CD8-positive, alpha-beta memory T cell (primary cell): ENCODE measurements at places on chromosomes 7 and 10.

GRCh38 chr10:124532106-124532641, 70.6 kb downstream of the LHPP start:
- DNase-seq, result no peak

DNA sequence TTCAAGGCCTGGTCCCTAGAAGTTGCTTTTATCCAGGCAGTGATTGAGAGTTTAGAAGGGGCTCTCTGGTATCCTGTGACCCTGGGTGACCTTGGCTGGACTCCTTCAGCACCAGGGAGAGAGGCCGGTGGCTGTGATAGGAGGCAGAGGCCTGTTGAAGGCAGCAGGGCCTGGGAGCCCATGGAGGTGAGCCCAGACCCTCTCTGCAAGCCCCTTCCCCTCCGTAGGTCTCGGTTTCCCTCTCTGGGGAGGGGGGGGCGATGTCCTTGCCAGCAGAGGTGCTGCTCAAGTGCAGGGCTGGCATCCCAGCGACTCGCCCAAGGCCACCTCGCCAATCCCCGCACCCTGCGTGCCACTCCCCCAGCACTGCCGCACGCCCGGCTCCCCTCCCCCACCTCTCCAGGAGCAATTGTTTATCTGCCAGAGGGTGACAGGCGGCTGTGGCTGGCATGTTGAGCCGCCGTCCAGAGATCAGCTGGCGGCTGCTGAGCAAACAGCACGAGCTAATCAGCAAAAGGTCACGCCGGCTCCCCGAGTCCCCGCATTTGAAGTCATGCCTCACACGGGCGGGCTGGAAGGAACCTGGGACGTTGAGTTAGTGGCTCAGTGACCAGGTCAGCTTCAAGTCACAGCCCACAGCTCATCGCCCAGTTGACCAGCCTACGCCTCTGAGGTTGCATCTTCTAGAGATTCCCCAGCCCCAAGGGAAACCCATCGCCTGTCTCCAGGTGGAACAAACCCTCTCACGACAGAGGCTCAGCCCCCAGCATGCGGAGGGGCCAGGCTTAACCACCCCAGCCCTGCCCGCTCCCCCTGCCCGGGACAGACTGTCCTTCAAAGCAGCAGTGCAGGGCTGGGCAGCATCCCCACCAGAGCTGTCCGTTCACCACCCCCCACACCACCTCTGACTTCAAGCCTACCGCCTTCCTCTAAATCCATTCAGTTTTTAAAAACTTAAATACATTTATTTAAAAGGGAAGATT, 43.7 kb downstream of the ELFN1 start:
- DNase-seq, result no peak

DNA sequence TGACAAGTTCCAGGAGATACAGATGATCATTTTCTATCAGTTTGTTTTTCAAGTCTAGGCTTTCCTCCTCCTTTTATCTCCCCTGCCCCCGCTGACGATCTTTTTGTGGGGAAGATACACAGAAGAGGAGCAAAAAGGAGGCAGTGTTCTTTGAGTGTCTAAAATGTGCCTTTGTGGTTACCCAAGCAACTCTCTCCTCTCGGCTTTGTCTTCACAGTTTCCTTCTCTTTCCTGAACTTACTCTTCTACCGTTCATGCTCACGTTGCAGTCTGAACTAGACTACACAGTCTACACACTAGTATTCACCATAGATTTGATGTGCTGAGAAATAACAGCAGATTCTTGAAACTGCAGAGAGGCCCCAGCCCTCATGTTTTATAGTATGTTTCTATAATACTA, 23.6 kb downstream of the CEP41 start:
- DNase-seq, result no peak

DNA sequence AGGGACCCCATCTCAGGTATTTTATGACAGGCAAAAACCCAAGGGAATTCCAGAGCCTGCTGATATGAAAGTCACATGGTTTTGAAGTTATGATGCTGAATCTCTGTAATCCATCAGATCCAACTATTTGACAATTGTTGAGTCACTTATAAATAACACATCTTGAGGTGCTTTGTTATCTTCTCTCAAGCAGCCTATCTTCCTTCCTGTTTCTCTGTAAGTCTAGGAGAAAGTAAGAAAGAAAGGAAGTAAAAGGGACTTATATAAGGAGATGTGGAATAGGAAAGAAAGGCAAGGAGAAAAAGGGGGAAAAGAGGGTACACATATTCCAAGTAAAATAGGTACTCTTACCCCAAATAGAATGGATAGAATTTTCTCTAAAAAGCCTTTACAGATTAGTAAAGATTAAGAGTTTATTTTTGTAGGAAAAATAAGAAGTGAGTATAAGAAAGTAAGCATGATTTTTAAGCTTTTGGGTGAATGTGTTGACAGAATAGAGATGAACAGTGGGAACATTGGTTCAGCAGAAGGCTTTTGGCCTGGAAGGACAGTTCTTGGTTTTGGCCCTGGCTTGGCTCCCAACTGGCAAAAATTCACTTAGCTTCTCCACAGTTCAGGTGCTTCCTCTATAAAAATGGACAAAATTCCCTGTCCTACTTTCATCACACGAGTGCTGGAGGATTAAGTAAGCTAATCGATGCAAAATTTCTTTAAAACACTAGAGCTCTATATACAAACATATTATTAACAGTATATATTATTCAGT, 39.6 kb upstream of the ANK3 start:
- DNase-seq, result no peak

- DNase-seq, result no peak
Measured at GRCh38 chr7:149887311-149887710, 13.5 kb downstream of the ATP6V0E2 start.

DNA sequence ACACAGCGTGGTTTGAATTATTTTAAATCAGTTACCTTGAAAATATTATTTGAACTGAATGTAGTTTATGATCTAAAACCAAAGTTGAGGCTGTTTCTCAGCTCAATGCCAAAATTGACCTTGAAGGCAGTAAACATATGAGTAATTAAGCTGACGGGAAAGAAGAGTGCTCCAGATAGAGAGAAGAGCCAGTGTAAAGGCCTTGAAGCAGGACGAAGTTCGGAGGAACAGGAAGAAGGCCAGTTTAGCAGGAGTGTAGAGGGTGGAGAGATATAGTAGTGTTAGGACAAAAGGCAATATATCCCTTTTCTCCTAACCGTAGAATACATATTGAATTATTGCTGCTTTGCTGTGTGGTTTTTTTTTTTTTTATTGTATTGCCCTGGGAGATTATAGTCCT, 63.2 kb downstream of the CYP51A1 start:
- DNase-seq, result no peak

- DNase-seq, result peak; percentile 39
Measured at GRCh38 chr7:25098096-25099046, 26.7 kb downstream of the CYCS start.

GRCh38 chr7:134928554-134928953, 57.8 kb upstream of the AGBL3 start:
- DNase-seq, result no peak

- DNase-seq, result no peak
Measured at GRCh38 chr7:128025819-128026218, 5.4 kb downstream of the LRRC4 start.

DNA sequence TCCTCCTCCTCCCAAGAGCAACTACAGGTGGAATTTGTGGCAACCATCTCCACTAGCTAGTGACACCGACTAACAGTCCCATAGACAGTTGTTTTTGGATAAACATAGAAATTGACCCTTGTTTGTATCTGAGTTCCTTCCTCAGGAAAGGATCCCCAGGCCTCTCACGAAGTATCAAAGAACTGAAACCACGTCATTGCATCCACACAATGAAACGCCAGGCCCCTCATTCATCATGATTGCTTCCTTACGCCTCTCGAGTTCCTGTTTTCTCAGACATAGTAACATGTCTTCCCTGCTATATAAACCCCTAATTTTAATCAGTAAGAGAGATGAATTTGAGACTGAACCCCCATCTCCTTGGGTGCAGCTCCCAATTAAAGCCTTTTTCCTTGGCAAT, 18.1 kb downstream of the SLC35G1 start:
- no peak for DNase-seq

- no peak for DNase-seq
Measured at GRCh38 chr7:28483112-28483511, 70.8 kb downstream of the CREB5 start.

GRCh38 chr10:46062723-46063428, 16.8 kb upstream of the MSMB start:
- DNase-seq, result no peak

DNA sequence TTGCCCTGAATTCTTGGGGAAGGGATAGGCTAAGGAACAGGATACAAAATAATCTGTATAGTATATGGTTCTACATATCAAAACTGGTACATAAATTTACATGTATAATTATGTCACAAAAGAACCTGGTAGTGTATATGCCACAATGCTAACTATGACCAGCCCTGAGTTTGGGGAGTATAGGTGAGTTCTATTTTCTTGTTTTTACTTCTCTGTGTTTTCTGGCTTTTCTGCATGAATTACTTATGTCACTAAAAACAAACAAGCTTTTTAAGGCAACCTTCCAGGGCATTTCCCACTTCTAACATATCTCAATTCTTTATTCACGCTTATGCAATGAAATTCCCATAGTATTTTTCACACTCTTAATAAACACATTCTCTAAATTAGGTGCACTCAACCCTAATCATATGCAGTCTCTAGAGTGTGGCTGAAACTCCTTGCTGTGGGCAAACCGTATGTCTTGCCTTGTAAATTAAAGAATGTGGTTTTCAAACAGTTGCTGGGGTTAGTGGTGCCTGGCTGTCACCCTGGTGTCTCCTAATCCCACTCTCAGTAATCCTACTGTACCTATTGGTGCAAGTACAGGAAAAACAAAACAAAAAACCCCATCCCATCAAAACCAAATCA, 14.0 kb upstream of the INSIG1 start:
- DNase-seq, result no peak

GRCh38 chr10:34576797-34577196, 238.3 kb downstream of the PARD3 start:
- no peak for DNase-seq

- no peak for DNase-seq
Measured at GRCh38 chr10:67606572-67606971, 89.4 kb downstream of the CTNNA3 start.

DNA sequence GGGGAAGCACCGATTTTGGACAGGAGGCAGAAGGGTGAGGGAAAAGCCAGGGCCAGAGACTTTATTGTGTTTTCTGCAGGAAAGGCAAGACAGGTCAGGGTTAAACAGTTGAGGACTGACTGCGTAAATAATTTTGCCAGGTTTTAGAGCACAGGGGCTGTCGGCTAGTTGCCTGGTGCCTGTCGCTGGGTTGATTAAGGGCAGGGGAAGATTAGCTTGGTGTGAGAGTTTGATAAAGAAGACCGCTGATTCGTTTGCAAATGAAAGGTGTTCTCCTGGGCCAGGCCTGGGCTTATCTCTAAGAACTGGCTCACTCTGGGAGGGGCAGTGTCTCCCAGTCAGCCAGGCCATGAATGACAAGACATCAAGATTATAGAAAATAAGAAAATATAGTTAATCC, 75.6 kb downstream of the SLC37A3 start:
- no peak for DNase-seq

DNA sequence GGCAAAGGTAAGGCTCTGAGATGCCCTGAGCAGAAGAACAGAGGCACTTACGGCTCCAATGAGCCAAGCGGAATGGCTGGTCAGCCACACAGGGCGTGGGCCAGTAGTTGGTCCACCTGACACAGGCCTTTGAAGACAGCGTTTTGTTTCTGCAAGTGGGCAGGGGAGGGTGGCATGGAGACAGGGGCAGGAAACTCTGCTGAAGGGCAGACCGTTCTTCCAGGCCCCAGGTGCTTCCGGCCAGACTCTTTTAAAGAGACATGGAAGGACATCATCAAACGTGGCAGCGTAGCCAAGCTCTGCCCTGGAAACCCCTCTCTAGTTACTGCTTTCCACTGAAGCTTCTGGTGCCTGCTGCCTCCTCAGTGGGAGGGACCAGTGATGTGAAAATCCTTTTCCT, 77.5 kb upstream of the KMT2E start:
- no peak for DNase-seq

GRCh38 chr7:123120286-123120685, 79.5 kb downstream of the SLC13A1 start:
- DNase-seq, result no peak

- DNase-seq, result no peak
Measured at GRCh38 chr10:115720121-115720520, 552.9 kb downstream of the GFRA1 start.

- no peak for DNase-seq
Measured at GRCh38 chr10:6995831-6996230, 415.0 kb downstream of the SFMBT2 start.

- DNase-seq, result no peak
Measured at GRCh38 chr7:121138262-121138933, 149.9 kb downstream of the CPED1 start.

DNA sequence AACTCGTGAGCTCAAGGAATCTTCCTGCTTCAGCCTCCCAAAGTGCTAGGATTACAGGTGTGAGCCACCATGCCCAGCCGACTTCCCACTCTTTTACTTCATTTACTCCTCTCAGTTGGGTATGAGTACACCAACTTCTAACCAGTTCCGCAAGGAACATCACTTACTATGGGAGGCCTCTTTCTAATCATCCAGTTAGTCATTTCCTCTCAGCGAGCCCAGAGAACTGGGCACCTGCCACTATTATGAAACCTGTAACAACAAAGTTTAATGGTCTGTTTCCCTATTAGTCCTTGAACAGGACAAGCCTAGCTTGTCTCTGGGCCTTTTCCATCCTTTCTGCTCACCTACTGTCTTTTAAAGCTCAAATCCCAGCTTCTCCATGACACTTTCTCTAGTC, 88.8 kb downstream of the DNMBP start:
- no peak for DNase-seq

DNA sequence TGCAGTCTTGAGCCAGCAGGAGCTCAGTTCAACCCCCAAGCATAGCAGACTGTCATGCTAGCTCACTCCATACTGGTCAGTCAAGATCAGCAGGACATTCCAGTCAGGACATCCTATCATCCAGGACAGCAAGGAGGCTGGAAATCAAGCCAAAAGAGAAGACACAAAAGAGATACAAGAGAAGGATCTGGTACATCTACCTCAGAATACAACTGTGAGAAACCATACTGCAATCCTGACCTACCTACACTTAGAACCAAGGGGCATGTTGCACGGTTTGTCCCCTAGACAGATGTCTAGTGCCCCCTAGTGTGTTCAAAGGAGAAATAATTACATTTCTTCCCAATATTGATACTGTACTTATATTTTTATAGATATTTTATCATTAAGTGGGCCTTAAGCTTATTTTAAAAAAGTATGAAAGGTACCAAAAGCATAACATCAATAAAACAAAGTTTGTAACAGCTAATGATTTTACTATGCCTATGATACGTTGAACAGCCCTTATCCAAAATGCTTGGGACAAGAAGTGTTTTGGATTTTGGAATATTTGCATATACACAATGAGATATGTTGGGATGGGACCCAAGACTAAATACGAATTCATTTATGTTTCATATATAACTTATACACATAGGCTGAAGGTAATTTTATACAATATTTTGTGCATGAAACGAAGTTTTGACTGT, 26.7 kb downstream of the ERCC6 start:
- DNase-seq, result no peak

GRCh38 chr10:24287559-24288195, 78.7 kb downstream of the KIAA1217 start:
- no peak for DNase-seq
